ENCODE measurements at places on chromosomes 13 and 19. TPM values are rescaled to one million over a fixed set of nuclear protein-coding genes. Genes with fewer than 3 reads are reported as not detected.

DNA sequence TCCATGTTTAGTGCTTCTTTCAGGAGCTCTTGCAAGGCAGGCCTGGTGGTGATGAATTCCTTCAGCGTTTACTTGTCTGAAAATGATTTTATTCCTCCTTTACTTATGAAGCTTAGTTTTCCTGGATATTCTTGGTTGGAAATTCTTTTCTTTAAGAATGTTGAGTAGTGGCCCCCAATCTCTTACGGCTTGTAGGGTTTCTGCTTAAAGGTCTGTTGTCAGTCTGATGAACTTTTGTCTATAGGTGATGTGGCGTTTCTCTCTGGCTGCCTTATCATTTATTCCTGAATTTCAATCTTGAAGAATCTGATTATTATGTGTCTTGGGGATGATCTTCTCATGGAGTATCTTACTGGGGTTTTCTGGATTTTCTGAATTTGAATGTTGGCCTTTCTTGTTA, 26.0 kb downstream of the ZNF430 start:
- no peak overlapping the region for H3K27ac ChIP-seq
- no peaks in the 10 kb centered on the region for H3K36me3 ChIP-seq
- no peaks in the 10 kb centered on the region for H3K4me1 ChIP-seq
- H3K4me3 ChIP-seq = no peak overlapping the region

DNA sequence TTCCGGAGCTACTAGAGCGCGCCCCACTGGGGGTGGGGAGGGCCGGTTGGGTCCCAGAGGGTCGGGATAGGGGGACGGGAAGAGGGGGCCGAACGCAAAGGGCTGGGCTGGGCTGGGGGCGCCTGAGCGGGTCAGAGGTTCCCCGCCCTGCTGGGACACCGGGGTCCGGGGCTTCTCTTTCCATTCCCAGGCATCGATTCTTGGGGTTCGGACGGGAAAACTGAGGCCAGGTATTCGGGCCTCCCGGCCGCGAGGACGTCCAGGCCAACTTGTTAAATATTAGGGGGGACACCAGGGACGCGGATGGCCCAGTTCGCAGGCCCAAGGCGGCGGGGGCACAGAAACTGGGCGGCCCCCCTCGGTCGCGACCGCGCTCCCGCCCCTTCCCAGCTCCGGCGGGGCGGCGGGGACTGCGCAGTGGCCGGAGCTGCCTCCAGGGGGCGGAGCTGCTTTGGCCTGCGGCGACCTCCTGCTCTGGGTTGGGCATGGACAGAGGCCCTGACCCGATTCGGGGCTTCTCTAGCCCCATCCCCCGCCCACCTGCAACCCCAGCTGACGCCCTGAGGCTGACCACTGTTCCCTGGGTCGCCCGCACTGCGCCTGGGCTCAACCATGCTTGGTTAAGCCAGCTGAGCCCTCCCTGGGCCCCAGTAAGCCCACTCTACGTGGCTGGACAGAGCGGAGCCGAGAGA, 1.2 kb upstream of the KLF16 start:
- no peaks in the 10 kb centered on the region for H3K27me3 ChIP-seq
- DNase-seq = peak; percentile 87
- H3K4me3 ChIP-seq = peak overlapping the region; percentile 75
- no peaks in the 10 kb centered on the region for H3K36me3 ChIP-seq

DNA sequence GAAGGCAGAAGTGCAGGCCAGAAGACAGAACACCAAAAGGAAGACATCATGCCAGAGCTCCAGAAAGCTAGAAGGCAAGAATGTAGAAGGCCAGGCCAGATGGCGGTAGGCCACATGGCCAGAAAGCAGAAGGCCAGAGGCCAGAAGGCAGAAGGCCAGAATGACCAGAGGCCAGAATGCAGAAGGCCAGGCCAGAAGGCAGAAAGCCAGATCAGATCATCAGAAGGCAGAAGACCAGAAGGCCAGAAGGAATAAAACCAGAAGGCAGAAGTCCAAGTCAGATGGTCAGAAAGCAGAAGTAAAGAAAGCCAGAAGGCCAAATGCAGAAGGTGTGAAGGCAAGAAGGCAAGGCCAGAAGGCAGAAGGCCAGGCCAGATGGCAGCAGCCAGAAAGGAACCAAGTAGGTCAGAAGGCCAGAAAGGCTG, 185.0 kb downstream of the TUBA3C start:
- no peak overlapping the region for H3K27ac ChIP-seq
- no peaks in the 10 kb centered on the region for H3K36me3 ChIP-seq
- no peak for DNase-seq
- H3K4me1 ChIP-seq = no peaks in the 10 kb centered on the region
- no peaks in the 10 kb centered on the region for H3K27me3 ChIP-seq

GRCh38 chr13:28964052-28964451, 143.9 kb downstream of the MTUS2 start:
- no peak overlapping the region for H3K27ac ChIP-seq
- H3K27me3 ChIP-seq = no peaks in the 10 kb centered on the region
- H3K4me1 ChIP-seq = no peaks in the 10 kb centered on the region
- H3K4me3 ChIP-seq = no peak overlapping the region
- H3K36me3 ChIP-seq = no peaks in the 10 kb centered on the region

DNA sequence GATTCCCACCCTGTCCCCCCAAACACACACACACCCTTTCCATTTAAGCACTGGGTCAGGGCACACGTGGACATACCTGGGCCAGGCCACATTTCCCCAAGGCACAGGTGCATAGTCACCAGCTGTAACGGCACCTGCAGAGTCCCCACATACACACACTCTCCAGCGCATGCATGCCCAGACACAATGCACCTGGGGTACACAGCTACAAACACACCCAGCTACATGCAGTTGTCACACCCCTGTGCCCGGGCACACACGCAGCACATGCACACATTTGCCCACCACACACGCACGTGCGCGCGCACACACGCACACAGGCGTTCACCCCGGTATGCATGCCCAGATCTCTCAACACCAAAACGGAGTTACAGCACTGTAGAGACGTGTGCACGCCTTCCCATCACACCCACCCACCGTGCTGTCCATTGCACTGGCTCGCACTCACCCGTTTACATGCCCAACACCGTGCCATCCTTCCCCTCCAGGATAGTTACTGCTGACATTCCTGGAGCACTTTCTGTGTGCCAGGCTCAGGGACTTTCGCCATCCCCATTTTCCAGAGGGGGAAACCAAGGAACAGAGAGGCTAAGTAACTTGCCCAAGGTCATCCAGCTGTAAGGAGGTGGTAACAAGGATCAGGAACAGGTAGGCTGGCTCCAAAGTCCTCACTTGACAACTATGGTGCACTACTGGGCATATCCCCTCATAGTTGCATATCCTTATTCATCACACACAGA, 749 bp upstream of the SHANK1 start:
- peaks cover 21% of the 10 kb centered on the region for H3K4me1 ChIP-seq
- DNase-seq = no peak
- no peak overlapping the region for H3K4me3 ChIP-seq
- H3K36me3 ChIP-seq = no peaks in the 10 kb centered on the region
- no peaks in the 10 kb centered on the region for H3K27me3 ChIP-seq

DNA sequence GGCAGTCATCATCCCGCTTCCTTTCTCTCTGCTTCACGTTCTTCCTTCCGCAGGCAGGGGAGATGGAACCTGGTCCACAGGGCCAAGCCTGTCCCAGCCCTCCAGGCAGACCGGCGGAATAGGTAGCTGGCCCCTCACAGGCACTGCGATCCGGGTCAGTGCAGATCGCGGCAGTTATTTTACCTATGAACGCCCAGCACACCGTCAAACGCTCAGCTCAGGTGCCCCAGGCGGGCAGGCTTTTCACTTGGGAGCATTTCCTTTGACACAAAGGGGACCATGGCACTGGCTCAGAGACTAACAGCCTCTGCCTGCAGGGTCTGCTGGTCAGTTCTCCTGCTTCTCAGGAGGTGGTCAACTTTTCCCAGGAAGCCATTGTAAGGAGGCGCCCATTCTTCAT, 97.0 kb upstream of the ZNF98 start:
- no peak overlapping the region for H3K27ac ChIP-seq
- H3K4me3 ChIP-seq = no peak overlapping the region
- no peaks in the 10 kb centered on the region for H3K4me1 ChIP-seq
- no peaks in the 10 kb centered on the region for H3K36me3 ChIP-seq
- H3K27me3 ChIP-seq = no peaks in the 10 kb centered on the region
- no peak for DNase-seq

GRCh38 chr19:17889609-17890214, 18.0 kb downstream of the SLC5A5 start:
- H3K4me3 ChIP-seq = no peak overlapping the region
- H3K4me1 ChIP-seq = no peaks in the 10 kb centered on the region

- DNase-seq = no peak
- no peaks in the 10 kb centered on the region for H3K36me3 ChIP-seq
- no peak overlapping the region for H3K27ac ChIP-seq
- H3K4me1 ChIP-seq = no peaks in the 10 kb centered on the region
- no peaks in the 10 kb centered on the region for H3K27me3 ChIP-seq
These were observed 32.8 kb downstream of the ATP12A start for GRCh38 chr13:24713022-24713421.

DNA sequence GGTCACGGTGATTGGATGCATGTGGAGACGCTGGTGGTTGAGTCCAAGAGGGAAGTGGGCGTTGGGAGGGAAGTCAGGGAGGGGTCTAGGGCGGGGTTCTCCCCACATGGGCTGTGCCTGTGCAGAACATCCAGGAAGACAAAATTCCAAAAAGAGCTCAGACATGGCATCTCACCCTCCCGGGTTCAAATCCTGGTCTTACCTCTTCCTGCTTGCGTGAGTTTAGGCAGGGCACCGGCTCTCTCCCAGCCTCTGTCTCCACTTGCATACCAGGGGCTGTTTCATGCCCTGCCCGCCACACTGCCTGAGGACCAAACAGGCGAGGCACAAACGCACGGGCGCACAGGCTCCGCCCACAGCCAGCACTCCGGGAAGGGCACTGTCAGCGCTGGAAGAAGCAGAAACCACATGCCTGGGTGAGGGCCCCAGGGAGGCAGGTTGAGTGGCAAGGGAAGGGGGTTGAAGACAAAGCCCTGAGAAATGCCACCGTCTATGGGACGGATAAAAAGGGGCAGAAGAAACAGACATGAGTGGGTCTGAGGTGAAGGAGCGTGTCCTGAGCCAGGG, 123.6 kb upstream of the SOX1 start:
- no peaks in the 10 kb centered on the region for H3K4me1 ChIP-seq
- no peaks in the 10 kb centered on the region for H3K36me3 ChIP-seq
- H3K27me3 ChIP-seq = no peaks in the 10 kb centered on the region
- H3K4me3 ChIP-seq = no peak overlapping the region
- H3K27ac ChIP-seq = no peak overlapping the region
- DNase-seq = peak; percentile 34

GRCh38 chr19:2574478-2574931, 98.6 kb downstream of the GADD45B start:
- H3K27me3 ChIP-seq = no peaks in the 10 kb centered on the region
- H3K4me1 ChIP-seq = no peaks in the 10 kb centered on the region
- H3K4me3 ChIP-seq = no peak overlapping the region
- no peaks in the 10 kb centered on the region for H3K36me3 ChIP-seq

GRCh38 chr19:46173886-46174480, 25.9 kb downstream of the IGFL2 start:
- no peaks in the 10 kb centered on the region for H3K36me3 ChIP-seq
- no peaks in the 10 kb centered on the region for H3K4me1 ChIP-seq
- H3K27me3 ChIP-seq = no peaks in the 10 kb centered on the region
- no peak for DNase-seq
- H3K4me3 ChIP-seq = no peak overlapping the region
- H3K27ac ChIP-seq = no peak overlapping the region

GRCh38 chr19:49665036-49665350, 664 bp downstream of the IRF3 start:
- H3K4me3 ChIP-seq = peak overlapping the region; percentile 84
- H3K27ac ChIP-seq = peak overlapping the region; percentile 80
- peaks cover 23% of the 10 kb centered on the region for H3K4me1 ChIP-seq
- DNase-seq = no peak
- H3K27me3 ChIP-seq = no peaks in the 10 kb centered on the region
- H3K36me3 ChIP-seq = no peaks in the 10 kb centered on the region

GRCh38 chr13:113633485-113633873, 24.5 kb downstream of the ATP4B start:
- H3K27ac ChIP-seq = no peak overlapping the region
- H3K36me3 ChIP-seq = no peaks in the 10 kb centered on the region

DNA sequence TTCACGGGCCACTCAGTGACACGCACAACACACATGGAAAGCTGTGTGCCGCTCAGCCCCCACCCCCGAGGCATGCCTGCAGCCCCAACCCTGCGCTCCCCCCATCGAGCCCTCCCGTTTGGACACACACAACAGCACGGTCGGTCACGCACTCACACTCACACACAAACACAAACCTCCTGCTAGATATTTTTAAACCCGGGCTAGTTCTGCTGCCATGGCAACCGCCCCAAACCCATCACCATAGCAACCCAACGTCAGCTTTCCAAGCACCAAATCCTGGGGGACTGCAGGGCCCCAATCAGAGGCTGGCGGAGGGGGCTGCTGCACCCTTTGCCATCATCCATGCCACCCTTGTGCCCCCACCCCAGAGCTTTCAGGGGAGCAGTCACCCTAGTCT, 2.5 kb upstream of the NOVA2 start:
- no peaks in the 10 kb centered on the region for H3K36me3 ChIP-seq
- DNase-seq = no peak
- H3K27ac ChIP-seq = no peak overlapping the region
- no peaks in the 10 kb centered on the region for H3K4me1 ChIP-seq
- no peak overlapping the region for H3K4me3 ChIP-seq
- H3K27me3 ChIP-seq = no peaks in the 10 kb centered on the region

GRCh38 chr13:21925720-21926119, 254.8 kb downstream of the FGF9 start:
- no peaks in the 10 kb centered on the region for H3K36me3 ChIP-seq
- no peaks in the 10 kb centered on the region for H3K4me1 ChIP-seq
- no peak overlapping the region for H3K4me3 ChIP-seq
- no peaks in the 10 kb centered on the region for H3K27me3 ChIP-seq
- H3K27ac ChIP-seq = no peak overlapping the region

Gene SUPT20H
- 61.8 TPM for total RNA-seq

Gene KLK4
- total RNA-seq = 1.4 TPM

Gene ZNF550
- total RNA-seq = 17.3 TPM

Gene ZNF180
- 7.8 TPM for total RNA-seq

Gene C1QTNF9B
- not detected for total RNA-seq

Gene PALM3
- 0.53 TPM for total RNA-seq

Gene OR4F17
- total RNA-seq = not detected

Gene SLC25A42
- 12.4 TPM for total RNA-seq

Gene ZNF175
- 11.9 TPM for total RNA-seq
